ENCODE measurements at places on chromosomes 11 and 22.

DNA sequence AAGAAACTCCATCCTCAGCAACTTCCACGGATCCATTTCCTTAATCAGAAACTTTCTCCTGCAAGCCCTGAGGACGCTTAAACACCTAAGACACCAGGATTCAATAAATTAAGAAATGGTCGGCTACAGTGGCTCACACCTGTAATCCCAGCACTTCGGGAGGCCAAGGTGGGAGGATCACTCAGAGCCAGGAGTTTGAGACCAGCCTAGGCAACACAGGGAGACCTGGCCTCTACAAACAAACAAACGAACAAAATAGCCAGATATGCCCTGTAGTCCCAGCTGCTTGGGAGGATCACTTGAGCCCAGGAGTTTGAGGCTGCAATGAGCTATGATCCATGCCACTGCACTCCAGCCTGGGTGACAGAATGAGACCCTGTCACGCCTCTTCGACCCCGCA, 46.7 kb downstream of the RPUSD4 start:
- no peak for DNase-seq

- peak; percentile 66 for DNase-seq
Measured at GRCh38 chr11:94602430-94603372, 35.5 kb downstream of the PIWIL4 start.

DNA sequence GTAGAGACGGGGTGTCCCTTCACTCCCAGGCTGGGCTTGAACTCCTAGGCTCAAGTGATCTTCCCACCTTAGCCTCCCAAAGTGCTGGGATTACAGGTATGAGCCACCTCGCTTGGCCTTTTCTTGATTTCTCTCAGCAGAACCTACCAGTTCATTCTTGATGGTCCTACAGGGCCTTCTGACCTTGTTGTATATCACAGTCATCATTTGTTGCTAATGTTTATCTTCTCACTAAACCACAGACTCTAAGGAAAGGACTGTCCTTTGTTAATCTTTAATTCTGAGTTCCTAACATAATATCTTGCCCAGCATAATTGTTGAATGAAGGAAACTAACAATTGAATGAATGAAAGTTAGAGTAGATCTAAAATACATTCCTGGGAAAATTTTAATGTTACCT, 22.0 kb upstream of the ZC3H12C start:
- DNase-seq = no peak

- DNase-seq = no peak
Measured at GRCh38 chr11:14934641-14935351, 37.4 kb downstream of the CALCA start.

DNA sequence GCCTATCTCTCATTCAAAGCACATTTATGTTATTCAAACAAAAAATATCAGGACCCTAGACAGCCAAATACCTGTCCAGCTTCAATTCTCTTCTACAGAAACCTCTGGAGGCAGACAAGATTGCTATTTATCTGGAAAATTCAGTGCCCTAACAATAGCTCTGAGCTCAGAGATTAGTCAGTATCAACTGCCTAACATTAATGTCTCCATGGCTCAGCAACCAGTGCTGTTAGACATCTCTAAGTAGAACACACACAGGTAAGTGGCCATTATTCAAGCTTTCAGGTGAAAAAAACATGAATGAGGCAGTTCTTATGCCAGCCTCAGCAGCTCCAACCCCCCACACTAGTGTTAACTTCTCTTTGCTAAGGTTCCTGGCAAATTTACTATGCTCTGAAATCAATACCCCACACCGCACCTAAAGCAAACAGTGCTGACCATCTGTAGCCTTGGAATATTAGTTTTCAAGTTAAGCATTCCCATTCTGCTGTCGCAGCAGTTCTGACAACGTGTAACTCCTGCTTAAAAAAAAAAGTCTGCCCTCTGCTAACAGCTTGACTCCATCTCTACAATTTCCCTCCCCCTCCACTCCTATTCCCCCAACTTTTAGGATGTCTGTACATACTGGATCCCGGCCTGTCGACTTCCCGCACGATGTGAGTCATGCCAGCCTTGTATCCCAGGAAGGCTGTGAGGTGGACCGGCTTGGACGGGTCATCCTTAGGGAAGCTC, 1.5 kb downstream of the RPL3 start:
- no peak for DNase-seq

GRCh38 chr22:43777286-43777685, 34.8 kb downstream of the EFCAB6 start:
- no peak for DNase-seq

- DNase-seq = no peak
Measured at GRCh38 chr22:25177226-25177625, 22.4 kb upstream of the CRYBB3 start.

DNA sequence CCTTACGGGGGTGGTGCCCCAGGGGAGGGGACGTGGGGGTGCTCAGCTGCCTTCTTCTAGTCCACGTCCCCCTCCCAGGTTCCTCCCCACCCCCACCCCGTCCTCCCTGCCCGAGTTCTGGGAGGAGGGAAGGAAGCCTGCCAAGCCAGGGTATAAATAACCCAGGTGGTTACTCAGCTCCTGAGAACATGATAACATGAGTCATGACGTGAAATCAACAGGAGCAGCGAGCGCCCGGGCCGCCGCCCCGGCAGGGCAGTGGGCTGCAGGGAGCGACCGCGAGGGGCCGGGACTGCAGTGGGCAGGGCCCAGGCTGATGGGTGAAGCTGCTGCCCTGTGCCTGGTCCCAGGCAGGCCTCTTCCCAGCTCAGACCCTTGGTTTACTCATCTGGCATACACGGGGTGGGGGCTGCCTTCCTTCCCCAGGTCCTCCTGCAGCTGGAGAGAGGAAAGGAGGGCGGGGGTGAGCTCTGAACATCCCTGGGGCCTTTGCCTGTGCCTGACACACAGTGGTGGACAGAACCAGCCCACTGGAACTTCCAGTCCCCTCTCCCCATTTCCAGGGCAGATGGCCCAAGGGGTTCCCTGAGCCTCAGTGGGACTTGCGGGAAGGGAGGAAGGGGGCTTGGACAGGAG, 8.8 kb upstream of the PDGFB start:
- DNase-seq = peak; percentile 72

- DNase-seq = no peak
Measured at GRCh38 chr11:39209981-39210380, 2249.5 kb downstream of the LRRC4C start.

DNA sequence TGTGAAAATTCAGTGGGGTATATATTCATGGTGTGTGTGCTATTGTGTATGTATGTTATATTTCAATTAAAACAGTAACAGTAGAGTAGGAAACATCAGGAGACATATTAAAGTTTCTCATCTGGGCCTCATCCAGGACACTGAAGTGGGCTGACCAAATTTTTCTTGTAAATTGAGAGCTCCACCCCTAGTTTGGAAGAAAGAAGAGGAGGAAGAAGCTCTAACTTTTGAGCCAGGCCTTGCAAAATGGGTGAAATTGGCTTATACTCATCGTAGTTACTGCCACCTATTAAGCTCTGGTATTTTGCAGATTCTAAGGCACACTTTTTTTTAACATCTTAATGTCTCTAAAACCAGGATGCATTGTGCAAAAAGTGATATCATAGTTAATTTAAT, 33.7 kb downstream of the TSPAN18 start:
- no peak for DNase-seq

GRCh38 chr22:31871480-31871879, 72.9 kb upstream of the YWHAH start:
- no peak for DNase-seq

DNA sequence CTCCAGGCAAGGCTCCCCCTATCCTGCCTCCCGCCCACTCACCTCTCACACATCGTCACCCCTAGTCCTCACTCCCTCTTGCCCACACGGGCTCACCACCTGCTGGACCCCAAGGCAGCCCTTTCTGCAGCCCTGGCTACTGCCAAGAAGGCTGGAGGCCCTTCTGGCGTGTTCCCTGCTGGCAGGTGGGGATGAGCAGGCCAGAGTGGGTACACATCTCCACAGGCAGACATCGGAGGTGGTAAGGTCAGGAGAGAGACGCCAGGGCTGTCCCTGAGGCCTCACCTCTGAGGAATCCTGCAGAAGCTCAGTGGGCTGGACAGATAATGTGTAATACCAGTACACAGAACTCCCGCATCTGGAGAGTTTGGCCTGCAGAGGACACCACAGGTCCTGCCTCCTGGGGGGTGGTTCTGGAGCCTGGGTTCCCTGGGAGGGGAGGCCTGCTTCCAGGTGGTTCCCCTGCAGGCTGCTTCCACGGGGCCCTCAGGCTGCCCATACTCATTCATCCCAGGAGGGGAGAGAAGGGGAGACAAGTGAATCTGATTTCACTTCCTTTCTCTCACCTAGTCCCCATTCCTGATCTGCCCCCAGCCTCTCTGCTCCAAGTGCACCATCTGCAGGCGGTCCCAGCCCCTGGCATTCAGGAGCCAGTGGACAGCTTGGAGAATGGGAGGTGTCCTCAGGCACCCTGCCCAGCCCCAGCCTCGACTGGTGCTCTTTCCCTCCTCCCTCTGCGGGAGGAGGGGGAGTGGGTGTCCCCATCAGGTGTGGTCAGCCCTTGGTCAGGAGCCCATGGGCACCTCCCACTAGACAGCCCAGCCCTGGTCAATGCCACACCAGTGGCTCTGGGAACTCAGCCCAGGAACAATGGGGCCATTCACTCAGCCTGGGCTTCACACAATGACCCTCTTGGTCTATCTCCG, 6.1 kb upstream of the CHST1 start:
- no peak for DNase-seq

- DNase-seq = no peak
Measured at GRCh38 chr22:46635756-46636155, 15.6 kb downstream of the GRAMD4 start.

DNA sequence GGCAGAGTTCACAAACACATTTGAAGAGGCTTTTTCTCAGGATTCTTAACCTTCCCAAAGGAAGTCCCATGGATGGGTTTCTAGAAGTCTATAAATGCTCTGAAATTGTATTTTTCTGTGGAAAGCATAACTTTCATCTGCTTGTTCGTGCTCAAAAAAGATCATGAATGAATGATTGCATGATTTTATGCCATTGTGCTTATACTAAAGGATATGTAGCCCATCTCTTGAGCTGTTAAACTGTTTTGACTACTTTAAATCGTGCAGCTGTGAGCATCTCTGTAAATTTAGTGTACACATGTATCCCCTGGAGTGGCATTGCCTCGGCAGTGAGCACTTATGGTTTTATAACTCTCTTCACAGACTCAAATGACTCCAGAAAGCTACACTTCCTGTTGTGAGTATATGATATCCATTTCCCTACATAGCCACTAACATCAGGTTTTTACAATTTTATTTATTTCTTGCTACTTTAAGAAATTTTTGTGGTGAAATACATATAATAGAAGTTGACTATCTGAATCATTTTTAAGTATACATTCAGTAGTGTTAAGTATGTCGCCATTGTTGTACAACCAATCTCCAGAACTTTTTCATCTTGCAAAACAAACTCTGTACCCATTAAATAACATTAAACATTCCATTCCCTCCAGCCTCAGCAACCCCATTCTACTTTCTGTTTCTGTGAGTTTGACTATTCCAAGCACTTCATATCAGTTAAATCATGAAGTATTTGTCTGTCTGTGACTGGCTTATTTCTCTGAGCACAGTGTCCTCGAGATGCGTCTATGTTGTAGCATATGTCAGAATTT, 8.0 kb downstream of the NEAT1 start:
- peak; percentile 26 for DNase-seq

GRCh38 chr11:102760344-102761035, 19.9 kb downstream of the MMP10 start:
- DNase-seq = no peak

- no peak for DNase-seq
Measured at GRCh38 chr11:124892146-124892545, 5.5 kb downstream of the ROBO4 start.

- DNase-seq = no peak
Measured at GRCh38 chr11:22957786-22958185, 97.5 kb upstream of the CCDC179 start.

- no peak for DNase-seq
Measured at GRCh38 chr11:73716153-73717056, 44.5 kb downstream of the RAB6A start.

DNA sequence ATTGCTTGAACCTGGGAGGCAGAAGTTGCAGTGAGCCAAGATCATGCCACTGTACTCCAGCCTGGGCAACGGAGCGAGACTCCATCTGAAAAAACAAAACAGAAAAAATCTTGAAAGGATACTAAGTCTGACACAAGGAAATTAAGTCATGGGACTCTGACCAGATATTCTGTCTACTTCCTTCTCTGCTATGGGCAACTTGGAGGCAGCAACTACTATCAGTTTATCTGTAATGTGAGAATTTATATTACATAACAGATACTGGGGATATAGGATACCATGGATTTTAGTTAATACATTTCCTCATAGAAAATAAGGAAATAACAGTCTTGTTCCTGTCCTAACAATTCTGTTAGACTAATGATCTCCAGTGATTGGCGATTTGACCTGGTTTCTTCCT, 1.6 kb upstream of the SGSM3 start:
- no peak for DNase-seq

DNA sequence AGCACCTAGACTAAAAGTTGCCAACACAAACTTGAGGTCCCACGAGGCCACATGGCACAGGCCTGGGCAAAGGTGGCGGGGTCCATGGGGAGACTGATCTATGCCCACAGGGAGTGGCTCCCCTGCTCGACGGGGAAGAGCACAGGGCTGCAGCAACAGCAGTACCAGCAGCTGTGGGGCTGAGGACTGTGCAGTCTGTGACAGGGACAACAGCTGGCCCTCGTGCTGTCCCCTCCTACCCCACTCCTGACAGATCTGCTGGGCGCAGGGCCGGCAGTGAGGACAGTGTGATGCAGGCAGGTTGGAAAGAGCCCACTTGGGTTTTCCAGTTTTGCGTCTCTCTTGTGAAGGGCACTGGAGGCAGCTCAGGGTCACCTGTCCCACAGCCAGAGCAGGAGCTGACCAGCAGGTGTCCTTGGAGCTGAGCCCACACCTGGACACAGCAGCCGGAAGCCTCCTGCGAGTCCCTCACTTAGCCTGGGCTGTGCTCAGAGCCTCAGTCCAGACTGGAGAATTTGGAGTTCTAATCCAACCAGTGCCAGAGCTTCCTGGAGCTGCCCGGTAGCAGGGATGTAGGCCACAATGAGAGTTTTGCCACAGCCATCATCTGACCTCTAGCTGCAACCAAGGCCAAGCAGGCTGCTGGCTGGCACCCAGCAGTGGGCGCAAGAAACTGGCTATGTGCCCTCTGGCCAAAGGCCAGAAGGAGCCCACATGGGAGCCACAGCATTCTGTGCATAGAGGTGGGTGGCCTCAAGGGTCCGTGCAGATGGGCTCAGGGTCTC, 3.6 kb upstream of the GAS2L1 start:
- no peak for DNase-seq

DNA sequence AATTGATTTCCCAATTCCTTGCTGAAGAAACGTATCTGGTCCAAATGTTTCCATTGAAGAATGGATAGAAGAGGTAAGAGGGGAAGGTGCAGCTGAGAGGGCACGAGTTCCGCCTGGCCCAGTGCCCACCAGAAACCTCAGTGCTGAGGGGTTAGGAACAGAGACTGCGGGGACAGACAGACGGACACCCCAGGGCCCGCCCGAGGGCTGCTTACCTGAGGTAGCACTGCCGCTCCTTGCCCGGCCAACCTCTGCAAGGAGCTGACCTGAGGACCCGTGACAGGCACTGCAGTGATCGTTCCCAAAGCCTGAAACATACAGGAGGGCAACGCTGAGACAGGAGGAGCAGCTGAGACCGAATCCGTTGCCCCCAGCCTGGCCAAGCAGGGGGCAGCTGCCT, 89.6 kb downstream of the PHF21B start:
- DNase-seq = peak; percentile 26
